ENCODE measurements at places on chromosomes 5 and 9.

- no peak for DNase-seq
These were observed 3.2 kb upstream of the BTNL9 start for GRCh38 chr5:181036816-181037364.

DNA sequence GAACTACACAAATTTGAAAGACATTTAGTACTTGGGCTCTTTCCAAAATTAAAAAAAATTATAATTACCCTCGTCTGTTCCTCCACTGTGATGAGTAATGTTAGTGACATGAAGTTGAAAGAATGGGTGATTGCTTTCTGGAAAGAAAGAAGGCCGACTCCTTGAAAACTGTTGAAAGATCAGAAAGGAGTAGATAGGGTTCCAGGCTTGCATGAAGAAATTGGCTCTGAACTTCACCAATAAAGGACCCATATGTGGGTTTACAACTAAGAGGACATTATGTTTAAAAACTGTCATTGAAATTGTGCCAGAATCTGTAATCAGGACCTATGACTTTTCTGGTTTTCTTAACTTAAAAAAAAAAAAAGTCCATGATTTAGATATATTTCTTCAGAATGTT lies 20.7 kb upstream of the MOCS2 start:
- DNase-seq, result no peak

DNA sequence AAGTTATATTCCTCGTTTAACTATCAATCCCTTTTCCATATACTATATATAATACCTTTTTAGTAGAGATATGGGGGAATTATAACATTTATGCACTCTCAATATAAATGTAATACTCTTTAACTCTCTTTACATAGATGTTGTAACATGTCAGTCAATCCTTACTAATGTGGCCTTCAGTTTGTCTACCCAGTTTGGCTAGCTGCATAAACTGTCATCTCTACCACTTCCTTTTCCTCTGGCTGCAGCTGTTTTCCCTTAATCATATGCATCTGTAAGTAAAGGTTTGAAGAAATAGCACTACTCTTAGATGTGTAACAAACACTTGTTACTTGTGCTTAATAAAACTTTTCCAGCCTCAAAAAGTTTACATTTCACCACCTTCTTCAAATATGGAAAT lies 13.4 kb downstream of the ABHD17B start:
- no peak for DNase-seq

GRCh38 chr5:75668977-75669689 lies 48.1 kb downstream of the POC5 start:
- DNase-seq, result peak; percentile 47

GRCh38 chr5:114702136-114702535 lies 340.3 kb downstream of the KCNN2 start:
- DNase-seq, result peak; percentile 30

DNA sequence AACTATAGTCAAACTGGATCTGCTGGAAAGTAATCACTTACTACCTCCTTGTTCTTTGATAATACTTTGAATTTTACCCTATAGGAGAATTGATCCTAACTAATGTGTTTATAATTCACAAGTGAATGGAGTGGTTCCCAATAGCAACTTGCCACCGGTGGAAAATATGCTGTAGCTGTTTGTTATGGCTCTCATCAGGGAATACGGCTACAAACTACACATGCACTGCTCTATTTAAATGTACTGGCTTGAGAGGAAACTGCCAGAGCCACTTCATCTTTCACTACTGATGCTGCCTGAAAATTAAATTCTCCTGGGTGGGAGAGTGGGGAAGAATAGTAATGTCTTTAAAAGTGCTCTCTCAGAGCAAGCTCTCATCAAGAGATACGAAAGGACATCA lies 448.5 kb upstream of the GRAMD2B start:
- no peak for DNase-seq

- DNase-seq, result no peak
These were observed 8.8 kb downstream of the AQP7 start for GRCh38 chr9:33393581-33393980.

GRCh38 chr9:83196946-83197345 lies 134.0 kb upstream of the RASEF start:
- no peak for DNase-seq

DNA sequence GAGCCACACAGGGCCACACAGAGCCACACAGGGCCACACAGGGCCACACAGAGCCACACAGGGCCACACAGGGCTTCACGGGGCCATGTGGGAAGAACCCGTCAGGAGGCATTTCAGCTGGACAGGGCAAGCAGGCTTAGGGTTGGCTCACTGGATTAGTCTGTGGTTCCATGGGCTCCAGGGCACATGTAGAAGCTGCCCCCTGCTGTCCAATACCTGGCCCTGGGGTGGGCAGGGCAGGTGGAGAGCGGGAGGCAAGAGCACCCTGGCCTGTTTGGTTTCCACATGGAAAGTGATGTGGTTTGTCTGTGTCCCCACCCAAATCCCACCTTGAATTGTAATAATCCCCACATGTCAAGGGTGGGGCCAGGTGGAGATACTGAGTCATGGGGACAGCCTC lies 16.4 kb upstream of the LPCAT1 start:
- no peak for DNase-seq

Measured in NCI-H2081 (cell line).